ENCODE measurements at places on chromosomes 6 and 20. TPM values are rescaled to one million over a fixed set of nuclear protein-coding genes. Genes with fewer than 3 reads are reported as not detected.

The FAM162B gene
- total RNA-seq, result 0.36 TPM

The GPX6 gene
- not detected for total RNA-seq

The GUCA1A gene
- not detected for total RNA-seq

The GZF1 gene
- 12.5 TPM for total RNA-seq

The C20orf202 gene
- not detected for total RNA-seq

The NRSN1 gene
- not detected for total RNA-seq

The RBPJL gene
- not detected for total RNA-seq

The SLC52A3 gene
- 0.07 TPM for total RNA-seq

The UNC93A gene
- total RNA-seq, result not detected

The HAO1 gene
- total RNA-seq, result not detected

The MCUR1 gene
- 12.3 TPM for total RNA-seq

The SEL1L2 gene
- total RNA-seq, result not detected

The PAK5 gene
- not detected for total RNA-seq

The SIRT5 gene
- total RNA-seq, result 7.3 TPM

The BPIFA1 gene
- total RNA-seq, result not detected

The SLC24A3 gene
- not detected for total RNA-seq

The HLA-DRB5 gene
- total RNA-seq, result not detected

The TBXT gene
- total RNA-seq, result not detected

The RSPO3 gene
- total RNA-seq, result 5.1 TPM

The DUSP15 gene
- total RNA-seq, result not detected

The OPN5 gene
- total RNA-seq, result not detected

The TMEM63B gene
- 23.5 TPM for total RNA-seq

The CUTA gene
- total RNA-seq, result 73.9 TPM

The SIGLEC1 gene
- not detected for total RNA-seq

The LY6G6F gene
- not detected for total RNA-seq

The BPIFB2 gene
- not detected for total RNA-seq

The SRMS gene
- not detected for total RNA-seq

The PLEKHG1 gene
- total RNA-seq, result 78.7 TPM

The BMP6 gene
- 203 TPM for total RNA-seq

The ECT2L gene
- not detected for total RNA-seq

The LY6G6C gene
- not detected for total RNA-seq

The ZNF512B gene
- 16.4 TPM for total RNA-seq

The CUL9 gene
- 26.6 TPM for total RNA-seq

The ZC2HC1B gene
- total RNA-seq, result not detected

The ADAM33 gene
- not detected for total RNA-seq

The FOXS1 gene
- not detected for total RNA-seq

The TAAR6 gene
- total RNA-seq, result not detected

The SEMG2 gene
- total RNA-seq, result not detected

The LPA gene
- not detected for total RNA-seq

The MYH7B gene
- total RNA-seq, result not detected

The GRM1 gene
- total RNA-seq, result under 0.01 TPM

The ULBP3 gene
- 19.4 TPM for total RNA-seq

The HRH3 gene
- not detected for total RNA-seq

The PPIL1 gene
- 46.6 TPM for total RNA-seq

The TSBP1 gene
- not detected for total RNA-seq

The COL11A2 gene
- total RNA-seq, result 0.13 TPM

The TBP gene
- 16.4 TPM for total RNA-seq

The PXT1 gene
- not detected for total RNA-seq

The FKBP1C gene
- total RNA-seq, result 2.3 TPM
